ENCODE measurements at places on chromosomes 4 and X. TPM values are rescaled to one million over a fixed set of nuclear protein-coding genes. Genes with fewer than 3 reads are reported as not detected.

RAB39B gene
- total RNA-seq, result 0.27 TPM

SHROOM3 gene
- total RNA-seq, result 158 TPM

PAGE2B gene
- not detected for total RNA-seq

AMELX gene
- total RNA-seq, result not detected

KCND1 gene
- 0.93 TPM for total RNA-seq

PF4V1 gene
- not detected for total RNA-seq

AREG gene
- total RNA-seq, result 26.2 TPM

ZNF732 gene
- total RNA-seq, result not detected

MAPK10 gene
- 4.2 TPM for total RNA-seq

BMPR1B gene
- 3.3 TPM for total RNA-seq

SLC10A4 gene
- not detected for total RNA-seq

RWDD4 gene
- total RNA-seq, result 15.0 TPM

PPP2R2C gene
- total RNA-seq, result 0.31 TPM

KDR gene
- total RNA-seq, result 2.4 TPM

EDA2R gene
- total RNA-seq, result 1.4 TPM

PABPC1L2B gene
- not detected for total RNA-seq

NPY5R gene
- total RNA-seq, result 1.2 TPM

MEPE gene
- not detected for total RNA-seq

STS gene
- total RNA-seq, result 8.1 TPM

DKK2 gene
- total RNA-seq, result 0.36 TPM

DRP2 gene
- total RNA-seq, result 0.70 TPM

EMCN gene
- 4.5 TPM for total RNA-seq

LRRC66 gene
- total RNA-seq, result 14.0 TPM

H2BW1 gene
- total RNA-seq, result not detected

TENM3 gene
- total RNA-seq, result 0.58 TPM

TRPC3 gene
- 0.17 TPM for total RNA-seq

TRAM1L1 gene
- total RNA-seq, result 0.80 TPM

FHIP1A gene
- total RNA-seq, result 21.6 TPM

ASB9 gene
- 2.7 TPM for total RNA-seq

TLR2 gene
- total RNA-seq, result 2.0 TPM

S100G gene
- not detected for total RNA-seq

ADH1A gene
- 2.4 TPM for total RNA-seq

CT83 gene
- total RNA-seq, result not detected

MUC7 gene
- total RNA-seq, result not detected

MAGEB1 gene
- total RNA-seq, result not detected

FAAH2 gene
- 11.6 TPM for total RNA-seq

CACNA1F gene
- total RNA-seq, result 0.70 TPM

TSPAN5 gene
- 4.9 TPM for total RNA-seq

KIAA1210 gene
- not detected for total RNA-seq

SPATA4 gene
- not detected for total RNA-seq

PWWP3B gene
- 0.12 TPM for total RNA-seq

AMBN gene
- total RNA-seq, result not detected

HS3ST1 gene
- total RNA-seq, result 6.3 TPM

FMR1 gene
- total RNA-seq, result 42.1 TPM

GLOD5 gene
- 7.1 TPM for total RNA-seq

SLC25A5 gene
- total RNA-seq, result 1,087 TPM

NXF3 gene
- 0.75 TPM for total RNA-seq

PAGE5 gene
- total RNA-seq, result not detected

ARHGAP6 gene
- 41.5 TPM for total RNA-seq

MYL5 gene
- total RNA-seq, result 26.1 TPM

TMPRSS11E gene
- not detected for total RNA-seq

ZMYM3 gene
- total RNA-seq, result 13.7 TPM

SOWAHD gene
- 1.4 TPM for total RNA-seq

ZFYVE28 gene
- total RNA-seq, result 32.4 TPM

BDH2 gene
- 31.2 TPM for total RNA-seq

NKX6-1 gene
- not detected for total RNA-seq

MAP7D2 gene
- 1.7 TPM for total RNA-seq

TMEM47 gene
- total RNA-seq, result 43.4 TPM

All from mucosa of descending colon (tissue), 3 donors.